DMS53 (cell line): ENCODE measurements at places on chromosomes 1 and 21.
A peak's percentile ranks its signal among the peaks of the same experiment; 100 is the strongest.

- no peak for DNase-seq
Observed at GRCh38 chr1:118297521-118297920, 112.5 kb upstream of the SPAG17 start.

DNA sequence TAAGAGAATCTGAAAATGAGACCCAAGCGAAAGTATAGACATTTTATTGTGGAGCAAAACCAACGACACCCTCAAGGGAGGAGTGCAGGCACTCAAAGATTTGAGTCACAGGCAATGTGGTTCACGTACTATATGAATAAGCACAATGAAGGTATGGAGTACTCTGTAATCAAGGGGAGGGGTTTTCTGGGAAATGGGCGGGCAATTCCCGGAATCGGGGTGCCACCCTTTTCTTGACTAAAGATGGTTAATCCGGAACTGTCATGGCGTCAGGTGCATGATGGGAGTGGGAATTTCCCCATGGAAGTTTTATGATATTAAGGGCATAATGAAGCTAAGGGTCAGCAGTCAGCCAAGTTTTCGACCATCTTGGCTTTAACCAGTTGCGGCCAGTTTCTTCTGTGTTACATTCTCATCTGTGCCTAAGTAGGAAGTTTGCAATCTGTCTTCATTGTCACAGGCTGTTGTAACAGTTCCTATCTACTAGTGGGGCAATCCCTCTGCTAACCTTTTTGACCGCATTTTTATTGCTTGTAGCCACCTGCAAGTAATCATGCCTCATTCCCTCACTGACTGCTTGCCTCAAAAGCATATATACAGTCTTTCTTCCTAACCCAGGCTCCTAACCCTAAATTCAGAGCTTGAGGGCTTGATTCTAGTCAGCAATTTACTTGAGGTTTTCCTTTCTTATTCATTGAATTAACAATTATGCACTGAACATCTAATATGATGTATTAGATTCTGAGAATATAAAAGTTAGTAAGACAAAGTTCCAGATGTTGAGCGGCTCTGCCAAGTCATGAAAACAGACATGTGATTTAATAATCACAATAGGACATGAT, 775 bp upstream of the AIM2 start:
- no peak for DNase-seq

GRCh38 chr1:13617108-13617507, 33.5 kb downstream of the PDPN start:
- DNase-seq, result no peak

DNA sequence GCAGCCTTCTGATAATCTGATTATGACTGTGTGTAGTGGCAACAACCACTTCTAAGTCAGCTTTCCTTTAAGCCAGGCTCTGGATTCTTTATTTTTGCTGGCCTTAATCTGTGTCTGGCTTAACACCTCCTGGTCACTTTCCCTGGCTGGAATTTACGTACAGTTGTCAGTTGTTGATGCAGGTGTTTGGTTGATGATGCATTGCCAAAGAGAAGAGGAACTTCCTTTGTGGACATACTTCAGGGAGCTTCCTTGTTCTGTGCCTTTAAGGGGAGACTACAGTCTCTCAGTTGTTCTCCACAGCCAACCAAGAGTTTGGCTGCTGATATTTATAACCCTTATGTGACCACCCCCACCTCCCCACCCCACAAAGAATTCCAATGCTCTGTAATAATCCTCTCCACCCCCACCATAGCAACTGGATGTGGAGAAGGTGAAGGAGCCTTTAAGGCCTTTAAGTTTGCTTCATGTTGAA, 96.0 kb upstream of the BMP8A start:
- DNase-seq, result peak; percentile 89

DNA sequence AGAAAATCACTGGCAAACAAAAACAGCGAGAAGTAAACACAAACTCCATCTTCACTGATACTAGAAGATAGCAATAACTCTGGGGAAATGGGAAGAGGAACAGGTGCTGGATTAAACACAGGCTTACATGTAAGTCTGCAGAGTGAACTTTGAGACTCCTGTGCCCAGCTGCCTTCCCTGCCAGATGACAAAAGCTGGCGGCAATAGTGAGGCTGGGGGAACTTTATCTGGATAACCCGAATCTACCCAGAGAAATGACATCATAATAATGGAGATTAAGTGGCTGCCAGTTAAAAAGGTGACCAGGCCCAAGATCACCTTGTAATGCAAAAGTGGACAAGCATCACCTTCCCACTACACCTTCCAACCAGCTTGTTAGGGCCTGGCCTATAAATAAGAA, 184.5 kb downstream of the CHRM3 start:
- DNase-seq, result no peak

DNA sequence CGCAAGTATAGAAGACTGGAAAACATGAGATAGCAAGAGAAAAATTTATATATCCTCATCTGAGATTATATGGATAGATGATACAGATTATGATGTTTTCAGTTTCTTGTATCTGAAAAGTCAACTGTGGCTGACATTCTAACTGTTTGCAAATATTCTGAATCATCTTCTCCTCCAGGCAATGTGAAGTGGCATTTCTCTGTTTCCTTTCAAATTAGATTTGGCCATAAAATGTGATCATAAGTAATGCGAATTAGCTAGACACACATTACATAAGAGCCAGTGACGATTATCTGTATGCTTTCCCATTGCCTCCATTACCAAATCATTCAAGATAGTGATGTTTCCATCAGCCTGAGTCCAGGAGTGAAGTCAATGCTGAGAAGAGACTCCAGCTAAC, 265.2 kb downstream of the BRINP3 start:
- no peak for DNase-seq

DNA sequence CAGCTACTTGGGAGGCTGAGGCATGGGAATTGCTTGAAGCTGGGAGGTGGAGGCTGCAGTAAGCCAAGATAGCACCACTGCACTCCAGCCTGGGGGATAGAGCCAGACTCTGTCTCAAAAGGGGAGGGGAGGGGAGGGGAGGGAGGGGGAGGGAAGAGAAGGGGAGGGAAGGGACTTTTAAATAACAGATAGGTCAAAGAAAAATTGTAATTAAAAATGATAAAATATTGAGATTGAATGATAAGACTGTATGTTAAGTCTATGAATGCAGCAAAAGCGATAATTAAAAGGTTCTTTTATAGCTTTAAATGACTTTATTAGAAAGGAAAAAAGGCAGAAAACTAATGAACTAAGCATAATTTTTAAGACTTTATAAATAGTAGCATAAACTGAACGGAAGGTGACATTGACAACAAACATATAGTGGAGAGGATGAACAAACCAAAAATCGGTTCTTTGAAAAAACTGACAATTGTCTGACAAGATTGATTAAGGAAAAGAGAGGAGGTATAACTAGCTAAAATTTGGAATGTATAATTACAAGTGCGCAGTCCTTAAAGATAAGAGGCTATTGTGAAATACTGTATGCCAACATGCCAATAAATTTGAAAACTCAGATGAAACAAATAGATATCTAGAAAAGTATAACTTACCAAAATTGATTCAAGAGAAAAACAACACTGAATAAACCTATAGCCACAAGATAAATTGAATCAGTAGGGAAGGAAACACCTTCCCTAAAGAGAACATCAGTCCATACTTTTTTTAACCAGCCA, 8.4 kb downstream of the SPOCD1 start:
- DNase-seq, result peak; percentile 20

- peak; percentile 56 for DNase-seq
Observed at GRCh38 chr1:62299426-62300200, 19.6 kb downstream of the KANK4 start.

GRCh38 chr21:43297391-43297981, 128.7 kb downstream of the CRYAA start:
- no peak for DNase-seq

GRCh38 chr1:176656257-176656995, 193.5 kb downstream of the PAPPA2 start:
- no peak for DNase-seq

- DNase-seq, result no peak
Observed at GRCh38 chr1:166069390-166069789, 97.4 kb downstream of the FAM78B start.

DNA sequence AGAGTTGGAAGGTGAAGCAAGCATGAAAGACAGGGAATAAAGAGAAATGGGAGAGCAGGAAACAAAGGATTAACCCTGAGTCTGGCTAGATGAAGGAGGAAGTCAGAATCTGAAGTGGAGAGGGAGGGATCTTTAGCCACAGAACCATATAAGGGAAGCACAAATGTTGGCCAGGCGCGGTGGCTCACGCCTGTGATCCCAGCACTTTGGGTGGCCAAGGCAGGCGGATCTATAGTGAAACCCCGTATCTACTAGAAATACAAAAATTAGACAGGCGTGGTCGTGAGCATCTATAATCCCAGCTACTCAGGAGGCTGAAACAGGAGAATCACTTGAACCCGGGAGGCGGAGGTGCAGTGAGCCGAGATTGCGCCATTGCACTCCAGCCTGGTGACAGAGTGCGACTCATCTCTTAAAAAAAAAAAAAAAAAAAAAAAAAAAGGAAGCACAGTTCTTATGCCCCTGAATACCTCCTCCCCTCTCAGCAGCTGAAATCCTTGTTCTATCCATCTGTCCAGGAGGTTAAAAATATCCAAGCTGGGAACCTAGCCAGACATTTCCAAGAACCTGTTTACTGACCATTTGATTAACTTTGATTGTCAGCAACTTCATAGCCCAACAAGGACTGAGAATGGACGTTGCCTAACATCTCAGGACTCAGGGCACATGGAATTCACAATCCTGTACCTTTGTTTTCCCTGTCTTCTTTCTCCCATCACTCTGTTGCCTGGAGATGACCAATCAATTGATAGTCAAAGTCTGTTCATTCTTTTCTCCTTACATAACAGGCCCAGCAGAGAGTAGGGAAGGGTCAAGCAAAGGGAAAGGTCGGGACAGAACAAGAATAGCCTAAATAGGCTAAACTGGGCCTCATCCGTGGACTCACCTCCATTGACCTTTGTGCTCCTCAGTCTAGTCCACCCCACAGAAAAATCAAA, 10.6 kb downstream of the TXNIP start:
- peak; percentile 94 for DNase-seq

- peak; percentile 94 for DNase-seq
Observed at GRCh38 chr1:211643324-211644212, 31.9 kb downstream of the NEK2 start.

DNA sequence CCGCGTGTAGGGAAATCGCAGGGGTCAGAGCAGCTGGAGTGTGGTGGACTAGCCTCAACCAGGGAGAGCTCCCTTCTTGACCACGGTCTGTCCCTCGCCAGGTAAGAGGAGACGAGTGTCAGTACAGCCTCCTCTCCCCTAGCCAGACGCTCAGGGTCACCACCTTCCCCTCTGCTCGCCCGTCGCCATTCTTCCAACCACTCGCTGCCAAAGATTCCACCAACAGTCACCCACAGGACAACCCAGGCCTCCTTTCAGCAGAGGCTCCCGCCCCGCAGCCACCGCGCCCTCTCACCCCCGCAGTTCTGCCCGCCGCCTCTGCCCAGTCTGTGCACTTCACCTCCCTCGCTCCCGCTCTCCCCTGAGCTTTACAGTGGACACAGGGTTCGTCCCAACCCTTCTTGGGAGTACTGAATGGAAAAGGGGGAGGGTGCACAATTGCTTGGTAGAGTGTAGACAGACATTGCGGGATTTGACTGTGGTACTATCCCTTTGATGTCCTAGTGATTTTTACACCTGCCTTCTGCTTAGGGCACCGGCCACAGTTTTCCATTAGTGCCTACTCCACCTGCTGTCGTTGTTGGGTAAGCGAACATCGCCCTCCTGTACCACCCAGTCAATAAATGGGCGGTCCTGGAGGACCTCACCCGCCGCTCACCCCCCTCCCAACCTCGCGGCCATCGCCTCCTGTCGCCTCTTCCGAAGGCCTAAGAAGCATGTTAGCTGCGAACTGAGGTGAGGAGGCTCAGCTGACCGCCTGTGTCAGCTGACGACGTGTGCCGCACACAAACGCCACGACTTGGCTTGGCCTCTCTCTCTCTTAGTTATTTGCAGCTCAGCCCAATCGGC, 9.2 kb upstream of the NBPF11 start:
- DNase-seq, result no peak

DNA sequence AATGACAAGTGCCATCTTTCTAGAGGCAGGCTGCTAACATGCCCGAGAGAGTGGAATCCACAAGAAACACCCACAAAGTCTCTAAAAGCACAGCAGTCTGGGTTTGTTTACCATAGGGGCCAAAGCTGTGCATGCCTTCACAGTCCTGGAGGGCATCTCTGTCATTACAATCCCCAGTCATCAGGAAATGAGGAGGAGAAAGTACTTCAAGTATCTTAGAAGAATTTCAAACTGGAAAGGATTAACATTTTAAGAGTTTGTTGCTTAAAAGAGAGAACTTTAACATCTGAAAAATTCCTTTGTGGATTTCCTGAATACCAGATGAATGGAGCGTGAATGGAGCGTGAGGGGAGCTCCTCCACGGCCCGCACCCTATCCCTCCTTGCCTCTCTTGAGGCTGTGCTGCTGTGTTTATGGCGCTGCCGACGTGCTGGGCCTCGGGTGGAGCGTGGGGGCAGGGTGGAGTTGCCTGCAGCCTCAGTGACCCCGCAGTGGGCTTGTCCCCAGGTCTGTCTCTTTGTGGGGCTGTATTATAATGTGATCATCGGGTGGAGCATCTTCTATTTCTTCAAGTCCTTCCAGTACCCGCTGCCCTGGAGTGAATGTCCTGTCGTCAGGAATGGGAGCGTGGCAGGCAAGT, 23.3 kb downstream of the SLC6A17 start:
- no peak for DNase-seq

GRCh38 chr1:65674522-65674921, 118.2 kb upstream of the PDE4B start:
- DNase-seq, result no peak

- no peak for DNase-seq
Observed at GRCh38 chr1:118825619-118826018, 162.5 kb downstream of the TBX15 start.

DNA sequence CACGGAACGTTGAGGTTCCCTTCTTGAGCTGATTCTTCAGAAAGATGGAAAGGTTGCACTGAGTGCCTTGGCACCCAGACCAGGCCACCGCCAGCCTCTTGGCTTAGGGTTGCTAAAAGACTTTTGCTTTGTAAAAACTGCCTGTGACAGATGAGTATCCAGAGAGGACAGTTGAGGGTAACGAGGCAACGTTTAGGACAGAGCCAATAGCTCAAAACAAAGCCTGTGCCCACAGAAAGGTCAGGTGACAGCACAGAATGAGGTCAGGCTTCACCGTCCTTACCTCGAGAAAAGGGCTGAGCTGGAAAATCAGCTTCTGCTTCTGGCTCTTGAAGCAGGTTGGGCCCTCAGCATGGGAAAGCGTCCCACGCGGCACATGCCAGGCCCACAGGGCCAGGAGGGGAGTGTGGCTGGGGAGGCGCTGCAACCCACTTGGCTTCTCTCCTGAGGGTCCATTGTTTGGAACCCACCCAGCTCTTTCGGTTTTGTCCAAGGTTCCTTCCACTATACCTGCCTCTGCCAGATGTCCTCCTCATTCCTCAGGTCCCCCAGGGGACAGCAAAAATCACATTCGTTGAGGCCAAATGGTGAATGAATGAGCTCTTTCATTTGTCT, 55.5 kb downstream of the SCCPDH start:
- DNase-seq, result no peak
